ENCODE measurements at places on chromosomes 1 and 21.

DNA sequence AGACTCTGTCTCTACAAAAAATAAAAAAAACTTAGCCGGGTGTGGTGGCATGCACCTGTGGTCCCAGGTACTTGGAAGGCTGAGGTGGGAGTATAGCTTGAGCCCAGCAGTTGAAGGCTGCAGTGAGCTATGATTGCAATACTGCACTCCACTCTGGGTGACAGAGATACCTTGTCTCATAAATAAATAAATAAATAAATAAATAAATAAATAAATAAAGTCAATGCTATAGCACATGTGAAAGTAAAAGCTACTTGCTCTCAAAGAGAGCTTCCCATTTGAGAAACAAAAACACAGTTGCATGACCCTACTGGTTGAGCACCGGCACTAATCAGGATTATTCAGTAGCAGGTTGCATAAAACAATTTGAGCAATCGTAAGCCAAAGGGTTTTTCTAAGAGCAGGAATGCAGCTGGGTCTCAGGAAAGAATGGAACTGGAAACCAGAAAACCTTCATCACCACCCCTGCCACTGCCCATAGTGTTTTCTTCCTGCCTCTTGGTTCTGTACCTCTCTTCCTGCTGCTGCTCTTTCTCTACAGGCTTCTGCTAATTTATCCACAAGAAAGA is 29.3 kb upstream of the DNAH14 start:
- no peak for DNase-seq

DNA sequence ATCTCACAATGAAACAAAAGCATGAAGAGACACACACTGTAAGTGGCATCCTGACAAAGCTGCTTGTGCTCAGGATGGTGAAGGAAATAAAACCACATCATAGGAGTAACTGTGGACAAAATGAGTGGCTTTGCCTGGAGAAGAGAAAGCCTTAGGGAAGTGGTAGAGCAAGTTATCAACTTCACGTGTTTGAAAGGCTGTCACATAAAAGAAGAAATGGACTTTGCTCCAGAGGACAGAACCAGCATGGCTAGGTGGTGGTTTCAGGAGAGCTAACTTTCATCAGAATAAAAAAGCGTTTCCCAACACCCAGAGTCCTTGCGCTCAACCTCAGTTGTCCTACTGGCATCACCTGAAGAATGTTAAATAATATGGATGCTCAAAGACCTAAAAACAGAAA is 139.9 kb downstream of the SETD4 start:
- DNase-seq: no peak

DNA sequence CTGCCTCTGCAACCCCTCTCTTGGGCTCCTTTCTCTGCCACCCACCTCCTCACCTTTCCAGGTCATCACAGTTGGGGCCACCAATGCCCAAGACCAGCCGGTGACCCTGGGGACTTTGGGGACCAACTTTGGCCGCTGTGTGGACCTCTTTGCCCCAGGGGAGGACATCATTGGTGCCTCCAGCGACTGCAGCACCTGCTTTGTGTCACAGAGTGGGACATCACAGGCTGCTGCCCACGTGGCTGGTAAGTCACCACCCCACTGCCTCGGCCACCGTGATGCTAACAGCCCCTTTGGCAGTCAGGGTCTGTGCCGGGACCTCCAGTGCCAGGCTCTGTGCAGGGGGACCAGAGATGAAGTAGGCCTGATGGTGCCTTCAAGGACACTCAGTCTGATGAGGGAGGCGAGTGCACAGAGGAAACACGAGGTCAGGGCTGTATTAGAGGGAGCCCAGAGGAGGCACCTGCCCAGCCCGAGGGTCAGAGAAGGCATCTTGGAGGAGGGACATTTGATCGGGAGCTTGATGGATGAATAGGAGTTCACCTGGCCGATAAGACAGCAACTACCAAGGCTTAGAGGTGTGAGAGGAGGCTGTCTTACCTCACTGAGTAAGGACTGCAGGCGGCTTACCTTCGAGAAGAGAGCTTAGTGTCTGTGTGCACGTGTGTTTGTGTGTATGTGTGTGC is 18.1 kb downstream of the PCSK9 start:
- DNase-seq: no peak

DNA sequence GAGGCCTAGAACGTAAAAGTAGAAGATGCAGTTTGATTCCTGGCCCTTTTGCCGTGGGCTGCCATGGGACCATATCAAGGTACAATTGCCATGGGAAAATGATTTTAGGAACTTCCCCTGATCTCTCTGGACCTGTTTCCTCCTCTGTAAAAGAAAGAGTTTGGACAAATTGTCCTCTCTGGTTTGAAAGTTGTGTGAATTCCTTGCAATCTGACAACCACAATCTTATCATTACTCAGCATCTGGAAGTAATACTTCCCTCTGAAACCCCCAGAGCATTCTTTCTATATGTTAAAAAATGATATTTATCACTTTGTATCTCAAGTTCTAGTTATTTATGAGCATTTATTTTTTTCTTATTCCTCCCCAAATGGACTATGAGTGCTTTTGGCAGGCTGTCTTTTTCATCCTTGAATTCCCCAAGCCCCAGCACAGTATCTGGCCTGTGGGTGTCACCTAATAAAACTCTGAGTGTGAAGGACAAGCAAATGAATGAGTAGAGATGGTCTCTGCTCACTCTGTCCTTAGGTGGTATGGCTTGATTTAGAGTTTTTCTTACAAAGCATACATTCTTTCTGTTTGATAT is 181.1 kb downstream of the DYRK1A start:
- DNase-seq: no peak

- DNase-seq: no peak
These were observed 70.0 kb upstream of the TMEM51 start for GRCh38 chr1:15083578-15083977.

GRCh38 chr1:191490303-191490702 is 668.0 kb upstream of the RGS18 start:
- DNase-seq: no peak

DNA sequence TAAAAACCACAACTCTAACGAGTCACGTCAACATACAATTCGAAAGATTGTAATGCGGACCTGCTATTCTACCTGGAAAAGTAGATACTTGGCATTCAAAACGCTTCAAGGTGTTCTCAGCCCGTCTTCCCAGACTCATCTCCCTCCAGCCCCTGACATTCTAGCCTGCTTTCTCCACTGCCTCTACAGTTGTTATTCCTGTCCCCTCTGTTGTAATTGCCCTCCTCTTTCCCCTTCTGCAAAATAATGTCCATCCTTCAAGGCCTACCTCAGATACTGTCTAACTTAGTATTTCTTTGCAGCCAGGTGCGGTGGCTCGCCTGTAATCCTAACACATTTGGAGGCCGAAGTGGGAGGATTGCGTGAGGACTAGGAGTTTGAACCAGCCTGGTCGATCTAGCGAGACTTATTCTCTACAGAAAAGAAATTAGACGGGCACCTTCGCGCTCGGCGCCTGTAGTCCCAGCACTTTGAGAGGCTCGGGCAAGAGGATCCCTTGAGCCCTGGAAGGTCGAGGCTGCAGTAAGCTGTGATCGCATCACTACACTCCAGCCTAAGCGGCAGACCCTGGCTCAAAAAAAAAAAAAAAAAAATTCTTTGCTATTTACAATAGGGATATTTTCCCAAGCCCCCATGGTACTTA is 756 bp upstream of the RBM34 start:
- no peak for DNase-seq

GRCh38 chr1:9730096-9730901 is 78.8 kb downstream of the PIK3CD start:
- no peak for DNase-seq

DNA sequence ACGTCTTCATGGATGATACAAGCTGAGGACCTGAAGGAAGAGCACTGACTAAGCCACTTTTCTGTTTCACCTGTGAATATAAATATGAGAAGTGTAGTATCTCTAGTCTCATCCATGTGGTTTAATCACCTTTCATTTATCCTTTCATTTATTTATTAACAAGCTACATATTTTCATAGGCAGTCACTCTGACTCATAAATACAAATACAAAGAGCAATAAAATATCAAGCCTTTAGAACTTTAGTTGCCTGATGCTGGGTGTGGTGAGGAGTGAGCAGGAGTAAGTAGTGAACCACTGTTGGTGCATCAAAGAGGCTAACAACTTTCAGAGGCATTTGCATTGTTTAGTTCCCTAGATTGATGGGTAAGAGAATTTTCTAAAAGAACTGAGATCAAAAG is 269.0 kb upstream of the C1orf87 start:
- no peak for DNase-seq

- DNase-seq: no peak
These were observed 27.7 kb downstream of the UCHL5 start for GRCh38 chr1:193031431-193031830.

GRCh38 chr1:2501041-2501819 is 25.1 kb downstream of the PLCH2 start:
- no peak for DNase-seq

DNA sequence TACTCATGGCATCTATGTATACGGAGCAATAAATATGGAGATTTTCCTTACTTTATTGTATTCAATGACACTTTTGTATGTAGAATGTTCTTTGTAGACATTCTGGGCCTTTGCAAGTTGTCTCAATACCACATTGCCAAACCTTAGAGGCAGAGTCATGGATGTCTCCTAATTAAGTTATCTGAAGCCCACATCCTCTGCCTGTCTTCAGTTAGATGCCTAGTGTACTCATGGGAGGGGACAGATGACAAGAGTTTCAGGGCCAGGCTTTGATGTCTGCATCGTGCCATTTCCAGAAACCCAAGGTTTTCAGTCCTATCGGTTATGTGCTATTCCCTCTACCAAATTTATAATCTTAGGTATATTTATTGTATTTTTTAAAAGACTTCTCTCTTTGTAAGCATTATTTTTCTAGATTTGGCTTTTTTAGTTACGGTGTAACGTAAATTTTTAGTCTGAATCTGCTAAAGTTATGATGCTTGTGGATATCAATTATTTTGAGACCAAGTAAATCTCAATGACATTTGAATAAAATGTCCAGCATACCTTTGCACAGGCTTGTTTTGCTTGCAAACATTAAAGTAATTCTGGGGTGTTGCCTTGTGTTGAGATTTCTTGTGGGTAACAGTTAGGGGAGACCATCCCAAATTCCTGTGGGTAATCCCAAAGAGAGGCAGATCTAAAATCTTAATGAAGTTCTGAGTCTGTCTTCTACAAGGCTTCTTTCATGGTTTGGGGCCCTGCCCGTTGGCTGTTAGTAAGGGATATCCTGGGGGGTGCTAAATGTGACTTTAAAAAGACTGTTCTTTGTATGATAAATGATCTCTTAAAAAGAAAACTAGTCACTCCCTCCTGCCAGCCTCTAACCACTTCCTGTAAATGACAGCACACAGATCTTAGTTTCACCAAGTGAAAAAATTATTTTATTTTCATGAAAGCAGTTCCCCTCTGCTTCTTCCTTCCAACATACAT is 8.0 kb upstream of the MACF1 start:
- no peak for DNase-seq

DNA sequence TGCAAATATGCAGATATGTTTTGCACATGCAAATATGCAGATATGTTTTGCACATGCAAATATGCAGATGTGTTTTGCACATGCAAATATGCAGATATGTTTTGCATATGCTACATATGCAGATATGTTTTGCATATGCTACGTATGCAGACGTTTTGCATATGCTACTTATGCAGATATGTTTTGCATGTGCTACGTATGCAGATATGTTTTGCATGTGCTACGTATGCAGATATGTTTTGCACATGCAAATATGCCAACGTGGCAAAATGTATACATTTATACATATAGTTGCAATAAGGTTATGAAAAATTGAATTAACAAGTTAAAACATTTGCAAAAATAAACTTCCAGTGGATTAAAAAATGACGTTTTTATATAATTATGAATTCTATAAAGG is 30.8 kb upstream of the TP53BP2 start:
- DNase-seq: no peak

DNA sequence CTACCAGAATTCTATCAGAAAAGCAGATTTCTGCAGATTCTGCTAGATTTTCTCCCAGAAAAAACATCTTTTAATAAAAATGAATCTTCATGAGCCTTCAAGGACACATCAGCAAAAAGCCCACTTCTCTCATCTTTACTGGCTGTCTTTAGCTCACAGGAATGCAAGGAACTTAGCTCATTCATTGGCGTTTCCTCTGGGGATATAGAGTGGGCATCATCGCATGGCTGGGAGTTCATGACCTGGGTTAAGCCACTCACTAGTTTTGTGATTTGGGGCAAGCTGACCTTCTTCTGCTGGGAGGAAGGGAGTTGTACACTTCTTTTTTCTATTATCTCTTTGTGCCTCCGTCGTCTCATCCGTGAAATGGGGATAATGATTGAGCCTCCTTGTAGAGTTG is 149.7 kb downstream of the KAZN start:
- DNase-seq: no peak

- no peak for DNase-seq
These were observed 99.6 kb downstream of the ZBTB18 start for GRCh38 chr1:244150665-244151064.

DNA sequence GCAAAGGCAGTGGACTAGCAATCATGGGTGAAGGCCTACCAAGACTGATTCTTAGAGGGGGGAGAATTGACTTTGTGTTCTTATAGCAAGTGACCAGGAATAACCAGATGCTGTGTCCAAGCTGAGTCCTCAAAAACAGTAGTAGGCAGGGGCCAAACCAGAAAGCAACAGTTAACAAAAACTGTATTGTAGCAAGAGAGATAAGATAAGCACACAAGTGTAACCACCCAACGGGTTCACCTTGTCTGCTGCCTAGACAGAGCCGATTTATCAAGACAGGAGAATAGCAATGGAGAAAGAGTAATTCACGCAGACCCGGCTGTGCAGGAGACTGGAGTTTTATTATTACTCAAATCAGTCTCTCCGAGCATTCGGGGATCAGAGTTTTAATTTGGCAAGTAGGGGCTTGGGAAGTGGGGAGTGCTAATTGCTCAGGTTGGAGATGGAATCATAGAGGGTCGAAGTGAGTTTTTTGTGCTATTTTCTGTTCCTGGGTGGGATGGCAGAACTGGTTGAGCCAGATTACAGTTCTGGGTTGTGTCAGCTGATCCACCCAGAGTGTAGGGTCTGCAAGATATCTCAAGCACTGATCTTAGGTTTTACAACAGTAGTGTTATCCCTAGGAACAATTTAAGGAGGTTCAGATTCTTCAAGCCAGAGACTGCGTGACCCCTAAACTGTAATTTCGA is 8.3 kb upstream of the CSRP1 start:
- DNase-seq: no peak

GRCh38 chr1:54475357-54475881 is 69.2 kb upstream of the SSBP3 start:
- no peak for DNase-seq

DNA sequence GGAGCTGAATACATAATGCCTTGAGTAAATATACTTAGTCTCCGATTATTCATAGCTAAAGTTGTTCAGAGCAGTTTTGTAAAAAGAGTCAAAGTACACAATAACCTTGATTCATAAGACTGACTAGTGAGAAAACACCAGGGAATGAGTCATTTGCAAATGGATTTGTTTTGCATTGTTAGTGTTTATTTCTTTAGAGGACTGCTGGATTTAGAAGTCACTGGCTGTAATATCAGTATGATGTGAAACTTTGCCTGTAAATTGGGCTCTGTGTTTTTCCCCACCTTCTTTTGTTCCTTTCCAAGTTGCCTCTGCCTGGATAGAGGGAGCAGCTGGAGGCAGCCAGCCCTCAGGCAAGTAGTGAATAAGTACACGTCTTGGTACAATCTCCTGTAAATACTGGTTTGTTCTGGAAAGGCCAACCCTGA is 474.7 kb downstream of the NUF2 start:
- DNase-seq: peak; percentile 16

GRCh38 chr21:24204641-24205040 is 1402.6 kb downstream of the MRPL39 start:
- no peak for DNase-seq
